ENCODE measurements at places on chromosomes 3 and 15. TPM values are rescaled to one million over a fixed set of nuclear protein-coding genes. Genes with fewer than 3 reads are reported as not detected.

- H3K27me3 ChIP-seq = no peaks in the 10 kb centered on the region
- H3K4me3 ChIP-seq = no peak overlapping the region
- DNase-seq = no peak
- H3K27ac ChIP-seq = no peak overlapping the region
These were observed 30.9 kb upstream of the MANF start for GRCh38 chr3:51354172-51354571.

DNA sequence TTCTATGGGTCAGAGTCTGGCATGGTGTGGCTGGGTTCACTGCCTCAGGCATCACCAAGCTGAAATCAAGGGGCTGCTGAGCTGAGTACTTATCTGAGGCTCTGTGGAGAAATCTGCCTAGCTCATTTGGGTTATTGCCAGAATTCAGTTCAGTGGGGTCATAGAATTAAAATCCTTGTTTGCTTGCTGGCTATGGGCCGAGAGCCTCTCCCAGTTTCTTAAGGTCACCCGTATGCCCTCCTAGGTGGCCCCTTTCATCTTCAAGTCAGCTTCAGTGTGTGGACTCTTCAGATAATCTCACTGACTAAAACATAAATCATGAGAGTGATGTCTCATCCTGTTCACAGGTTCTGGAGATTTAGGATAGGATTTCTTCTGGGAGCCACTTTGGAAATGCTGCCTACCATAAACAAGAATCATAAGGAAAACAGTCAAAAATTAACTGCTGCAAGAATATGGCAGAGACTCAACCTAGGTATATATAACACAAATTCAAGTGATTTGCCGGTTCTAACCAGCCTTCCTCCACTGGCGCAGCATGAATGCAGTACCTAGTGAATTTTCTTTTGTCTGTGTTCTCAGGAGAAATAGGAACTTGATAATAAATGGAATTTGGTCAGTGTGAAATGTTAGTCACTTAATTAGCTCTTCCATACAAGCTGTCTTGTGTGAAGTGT is 5.3 kb downstream of the CP start:
- H3K4me1 ChIP-seq = no peaks in the 10 kb centered on the region
- H3K27ac ChIP-seq = no peak overlapping the region
- no peaks in the 10 kb centered on the region for H3K27me3 ChIP-seq
- H3K4me3 ChIP-seq = no peak overlapping the region

GRCh38 chr3:12553921-12554391 is 2.9 kb upstream of the MKRN2 start:
- peaks cover 26% of the 10 kb centered on the region for H3K4me1 ChIP-seq
- H3K4me3 ChIP-seq = peak overlapping the region; percentile 46
- peaks cover 27% of the 10 kb centered on the region for H3K27me3 ChIP-seq
- H3K27ac ChIP-seq = no peak overlapping the region
- no peak for DNase-seq
- no peaks in the 10 kb centered on the region for H3K36me3 ChIP-seq

GRCh38 chr3:8603115-8603710 is 41.4 kb downstream of the SSUH2 start:
- no peak for DNase-seq
- no peaks in the 10 kb centered on the region for H3K36me3 ChIP-seq
- H3K27ac ChIP-seq = no peak overlapping the region
- peaks cover 1% of the 10 kb centered on the region for H3K27me3 ChIP-seq

DNA sequence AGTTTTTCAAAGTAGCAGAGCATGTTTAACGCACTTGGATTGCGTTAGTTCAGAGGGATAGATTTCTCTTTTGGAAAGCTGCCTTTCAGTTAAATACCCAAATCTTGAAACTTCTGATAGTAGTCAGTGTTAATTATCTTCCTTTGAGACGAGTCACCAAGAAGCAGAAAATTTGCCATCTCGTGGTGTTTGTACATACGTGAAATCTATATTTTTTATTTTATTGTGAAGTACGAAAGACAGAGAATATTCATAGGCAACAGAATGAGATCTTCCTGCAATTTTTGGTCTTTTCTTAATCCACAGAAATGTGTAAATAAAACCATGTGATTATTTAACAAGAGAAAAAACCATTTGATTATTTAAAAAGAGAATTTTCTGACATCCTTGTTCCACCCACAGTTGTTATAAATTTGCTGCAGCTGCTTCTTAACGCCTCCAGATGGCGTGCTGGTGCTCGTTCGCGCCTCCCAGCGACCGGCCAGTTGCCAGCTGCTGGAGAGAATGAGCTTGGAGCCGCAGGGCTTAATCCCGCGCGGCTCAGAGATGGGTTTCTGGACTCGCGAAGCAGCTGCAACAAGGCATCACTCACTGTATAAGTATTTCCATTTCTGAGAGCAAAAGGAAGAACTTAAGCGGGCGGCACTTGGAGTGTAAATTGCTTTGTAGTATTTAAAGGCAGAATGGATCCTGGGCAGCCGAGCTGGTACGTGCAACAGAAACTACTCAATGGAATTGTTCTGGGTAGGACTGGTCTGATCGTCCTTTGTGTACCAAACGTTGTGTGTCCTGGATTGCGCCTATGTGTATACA is 10.5 kb upstream of the SLITRK3 start:
- peaks cover 4% of the 10 kb centered on the region for H3K4me1 ChIP-seq
- H3K27me3 ChIP-seq = no peaks in the 10 kb centered on the region
- H3K36me3 ChIP-seq = no peaks in the 10 kb centered on the region
- no peak overlapping the region for H3K27ac ChIP-seq
- H3K4me3 ChIP-seq = no peak overlapping the region
- peak; percentile 39 for DNase-seq

DNA sequence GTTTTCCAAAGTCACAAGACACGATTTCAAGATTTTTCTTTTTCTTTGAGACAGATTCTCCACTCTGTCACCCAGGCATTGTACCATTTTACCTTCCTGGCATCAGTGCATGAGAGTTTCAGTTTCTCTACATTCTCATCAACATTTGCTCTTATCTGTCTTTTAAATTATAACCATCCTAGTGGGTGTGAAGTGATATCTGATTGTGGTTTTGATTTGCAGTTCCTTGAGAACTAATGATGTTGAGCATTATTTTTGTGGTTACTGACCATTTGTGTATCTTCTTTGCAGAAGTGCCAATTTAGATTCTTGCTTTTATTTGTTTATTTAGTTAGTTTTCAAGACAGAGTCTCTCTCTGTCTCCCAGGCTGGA is 41.2 kb downstream of the ADIPOQ start:
- H3K36me3 ChIP-seq = no peaks in the 10 kb centered on the region
- H3K4me1 ChIP-seq = peaks cover 15% of the 10 kb centered on the region
- no peak overlapping the region for H3K4me3 ChIP-seq
- no peaks in the 10 kb centered on the region for H3K27me3 ChIP-seq

DNA sequence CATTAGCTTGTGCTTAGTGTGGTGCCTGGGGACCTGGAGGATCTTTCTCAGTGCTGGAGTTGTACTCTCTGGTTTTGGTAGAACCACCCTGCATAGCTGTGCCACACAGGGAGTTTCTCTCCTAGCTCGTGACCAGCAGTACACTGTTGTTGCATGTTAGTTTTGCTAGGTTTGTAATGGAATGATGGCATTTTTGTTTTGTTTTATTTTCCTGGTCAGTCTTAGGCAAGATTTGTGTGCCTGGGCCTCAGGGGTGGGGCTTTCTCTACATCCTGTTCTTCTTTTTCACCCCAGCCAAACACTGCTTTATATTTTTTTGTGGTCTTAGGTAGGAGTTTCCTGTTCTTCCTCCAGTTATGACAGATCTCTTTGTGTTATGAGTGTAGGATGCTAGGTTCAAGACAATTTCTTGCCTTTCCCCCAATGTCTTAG is 534.5 kb upstream of the KCNMB2 start:
- peak overlapping the region; percentile 29 for H3K27ac ChIP-seq
- DNase-seq = peak; percentile 73

EPHB3 gene
- total RNA-seq = 0.22 TPM

SH3GL3 gene
- not detected for total RNA-seq

MRPS25 gene
- 60.2 TPM for total RNA-seq

RTP3 gene
- total RNA-seq = not detected

ZNF385D gene
- not detected for total RNA-seq

MUC13 gene
- not detected for total RNA-seq

IL17RE gene
- total RNA-seq = 1.6 TPM
